ENCODE measurements at places on chromosomes 13 and 19.

GRCh38 chr13:19766591-19766990, 16.2 kb downstream of the PSPC1 start:
- no peak for DNase-seq

DNA sequence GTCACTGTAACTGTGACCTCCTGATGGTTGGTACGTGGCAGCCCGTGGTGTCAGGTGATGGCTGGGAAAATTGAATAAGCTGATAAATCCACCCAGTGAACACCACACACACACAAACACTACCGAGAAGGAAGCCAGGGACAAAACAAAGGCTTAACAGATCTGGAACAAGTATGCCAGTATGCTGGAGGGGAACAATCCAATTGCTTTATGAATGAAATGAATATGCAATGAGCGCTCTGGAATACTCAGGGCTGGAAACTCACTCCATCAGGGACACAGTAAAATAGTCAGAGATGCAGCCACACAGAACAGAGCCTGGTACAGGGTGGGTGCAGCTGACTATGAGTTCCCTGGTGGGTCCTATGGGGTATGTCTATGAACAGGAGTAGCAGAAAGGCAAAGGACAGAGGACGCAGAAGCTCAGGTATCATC, 16.7 kb downstream of the TMTC4 start:
- DNase-seq: no peak

GRCh38 chr13:30639671-30640070, 22.0 kb downstream of the USPL1 start:
- DNase-seq: no peak

GRCh38 chr19:30374865-30375552, 2.8 kb downstream of the ZNF536 start:
- DNase-seq: no peak

DNA sequence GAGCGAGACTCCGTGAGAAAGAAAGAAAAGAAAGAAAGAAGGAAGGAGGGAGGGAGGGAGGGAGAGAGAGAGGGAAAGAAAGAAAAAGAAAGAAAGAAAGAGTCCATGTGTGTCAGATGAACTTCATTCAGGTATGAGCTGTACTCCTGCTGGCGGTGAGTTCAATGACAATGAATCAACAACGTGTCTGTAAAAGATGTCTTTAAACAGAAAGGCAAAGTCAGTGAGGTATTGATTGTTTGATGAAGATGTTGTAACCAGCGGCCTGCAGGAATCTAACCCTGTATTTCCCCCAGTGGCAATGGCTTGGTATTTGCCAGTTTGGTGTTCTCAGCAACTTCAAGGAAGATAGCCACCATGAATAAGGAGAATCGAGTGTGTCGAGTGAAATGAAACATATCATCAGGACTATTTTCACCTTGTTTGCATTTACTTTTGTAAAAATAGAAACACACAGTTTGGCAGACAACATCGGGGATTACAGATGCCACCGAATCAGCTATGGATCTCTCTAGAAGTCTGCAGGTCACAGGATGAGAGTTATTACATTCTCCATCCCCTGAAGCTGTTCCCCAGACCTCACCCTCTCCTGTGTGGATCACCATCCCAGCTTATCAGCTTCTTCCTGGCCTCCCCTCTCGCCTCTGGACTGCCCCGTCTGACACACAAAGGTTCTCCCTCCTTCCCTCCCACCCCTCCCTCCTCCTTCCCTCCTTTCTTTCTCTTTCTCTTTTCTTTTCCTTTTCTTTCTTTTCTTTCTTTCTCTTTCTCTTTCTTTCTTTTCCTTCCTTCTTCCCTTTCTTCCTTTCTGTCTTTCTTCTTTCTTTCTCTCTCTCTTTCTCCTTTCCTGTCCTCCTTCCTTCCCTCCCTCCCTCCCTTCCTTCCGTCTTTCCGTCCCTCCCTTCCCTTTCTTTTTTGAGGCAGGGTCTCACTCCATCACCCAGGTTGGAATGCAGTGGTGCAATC, 8.2 kb upstream of the SBK3 start:
- no peak for DNase-seq

DNA sequence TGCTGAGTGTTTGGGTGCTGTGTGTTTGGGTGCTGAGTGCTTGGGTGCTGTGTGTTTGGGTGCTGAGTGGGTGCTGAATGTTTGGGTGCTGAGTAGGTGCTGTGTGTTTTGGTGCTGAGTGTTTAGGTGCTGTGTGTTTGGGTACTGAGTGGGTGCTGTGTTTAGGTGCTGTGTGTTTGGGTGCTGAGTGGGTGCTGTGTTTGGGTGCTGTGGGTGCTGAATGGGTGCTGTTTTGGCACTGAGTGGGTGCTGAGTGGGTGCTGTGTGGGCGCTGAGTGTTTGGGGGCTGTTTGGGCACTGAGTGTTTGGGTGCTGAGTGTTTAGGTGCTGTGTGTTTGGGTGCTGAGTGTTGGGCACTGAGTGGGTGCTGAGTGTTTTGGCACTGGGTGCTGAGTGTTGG, 48.5 kb upstream of the F7 start:
- no peak for DNase-seq

DNA sequence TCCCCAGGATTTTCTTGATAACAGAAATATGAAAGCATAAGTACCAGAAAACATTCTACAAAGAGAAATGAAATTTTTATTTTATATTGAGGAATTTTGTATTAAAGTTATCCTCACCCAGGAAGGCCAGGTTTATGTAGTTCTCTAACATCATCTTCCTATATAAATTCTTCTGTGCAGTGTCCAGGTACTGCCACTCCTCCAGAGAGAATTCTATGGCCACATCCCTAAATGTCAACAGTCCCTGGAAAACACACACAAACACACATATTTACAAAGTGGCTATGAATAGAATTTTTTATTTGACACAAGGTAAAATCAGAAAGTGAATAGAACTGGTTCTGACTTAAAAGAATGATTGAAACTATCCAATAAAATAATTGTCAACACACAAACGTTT, 110.5 kb upstream of the ZNF91 start:
- DNase-seq: no peak

GRCh38 chr13:27425158-27425917, 919 bp downstream of the GTF3A start:
- no peak for DNase-seq

- DNase-seq: no peak
Measured at GRCh38 chr13:75968103-75968838, 332.1 kb downstream of the LMO7 start.
